ENCODE measurements at places on chromosomes 12 and 14.
A peak's percentile ranks its signal among the peaks of the same experiment; 100 is the strongest.

DNA sequence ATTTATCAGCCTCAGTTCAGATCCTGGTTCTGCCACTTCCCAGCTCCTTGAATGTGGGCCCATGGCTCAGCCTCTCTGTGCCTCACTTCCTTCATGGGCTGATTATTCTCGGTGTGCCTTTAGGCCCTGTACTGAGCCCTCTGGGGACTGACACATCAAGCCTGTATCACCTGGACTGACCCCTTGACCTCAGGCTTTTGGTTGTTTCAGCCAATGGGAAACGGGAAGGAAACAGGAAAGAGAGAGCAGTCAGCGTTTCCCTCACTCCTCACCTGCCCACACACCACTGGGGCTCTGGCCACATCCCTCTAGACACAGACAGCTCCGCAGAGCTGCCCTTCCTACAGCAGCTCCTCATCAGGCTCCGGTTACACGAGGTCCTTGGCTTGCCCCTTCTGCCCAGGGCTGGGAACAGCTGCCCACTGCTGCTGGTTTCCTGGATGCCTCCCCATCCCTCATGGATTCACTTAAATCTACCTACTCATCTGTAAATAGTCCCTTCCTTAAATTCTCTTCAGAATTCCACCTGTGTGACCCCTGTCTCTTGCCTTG is 37.0 kb upstream of the ITPR2 start:
- DNase-seq = no peak

- no peak for DNase-seq
Measured at GRCh38 chr12:105352052-105352451, 21.6 kb downstream of the C12orf75 start.

- DNase-seq = no peak
Measured at GRCh38 chr14:101105045-101105444, 201.5 kb upstream of the RTL1 start.

GRCh38 chr12:119630223-119630780 is 36.7 kb downstream of the TMEM233 start:
- no peak for DNase-seq

- DNase-seq = no peak
Measured at GRCh38 chr12:52234223-52234810, 1.3 kb downstream of the KRT7 start.

GRCh38 chr14:52031781-52032180 is 37.1 kb downstream of the NID2 start:
- DNase-seq = no peak

DNA sequence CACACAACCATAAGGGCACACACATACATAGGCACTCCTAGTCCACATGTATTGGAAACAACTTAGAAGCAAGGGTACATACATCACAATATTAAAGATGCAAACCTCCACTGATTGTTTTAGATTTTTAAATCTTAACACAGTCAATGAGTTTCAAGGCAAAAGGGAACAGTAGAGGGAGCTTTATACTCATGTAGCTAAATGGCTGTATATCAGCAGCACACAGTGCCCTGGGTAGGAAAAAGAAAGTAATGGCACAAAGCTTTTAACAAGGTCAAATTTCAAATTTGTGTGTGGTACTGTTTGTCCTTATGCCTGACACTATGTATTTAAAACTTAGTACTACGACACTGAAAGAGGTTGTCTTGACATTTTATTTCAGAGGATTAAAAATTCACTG is 262.0 kb downstream of the MED13L start:
- DNase-seq = no peak

DNA sequence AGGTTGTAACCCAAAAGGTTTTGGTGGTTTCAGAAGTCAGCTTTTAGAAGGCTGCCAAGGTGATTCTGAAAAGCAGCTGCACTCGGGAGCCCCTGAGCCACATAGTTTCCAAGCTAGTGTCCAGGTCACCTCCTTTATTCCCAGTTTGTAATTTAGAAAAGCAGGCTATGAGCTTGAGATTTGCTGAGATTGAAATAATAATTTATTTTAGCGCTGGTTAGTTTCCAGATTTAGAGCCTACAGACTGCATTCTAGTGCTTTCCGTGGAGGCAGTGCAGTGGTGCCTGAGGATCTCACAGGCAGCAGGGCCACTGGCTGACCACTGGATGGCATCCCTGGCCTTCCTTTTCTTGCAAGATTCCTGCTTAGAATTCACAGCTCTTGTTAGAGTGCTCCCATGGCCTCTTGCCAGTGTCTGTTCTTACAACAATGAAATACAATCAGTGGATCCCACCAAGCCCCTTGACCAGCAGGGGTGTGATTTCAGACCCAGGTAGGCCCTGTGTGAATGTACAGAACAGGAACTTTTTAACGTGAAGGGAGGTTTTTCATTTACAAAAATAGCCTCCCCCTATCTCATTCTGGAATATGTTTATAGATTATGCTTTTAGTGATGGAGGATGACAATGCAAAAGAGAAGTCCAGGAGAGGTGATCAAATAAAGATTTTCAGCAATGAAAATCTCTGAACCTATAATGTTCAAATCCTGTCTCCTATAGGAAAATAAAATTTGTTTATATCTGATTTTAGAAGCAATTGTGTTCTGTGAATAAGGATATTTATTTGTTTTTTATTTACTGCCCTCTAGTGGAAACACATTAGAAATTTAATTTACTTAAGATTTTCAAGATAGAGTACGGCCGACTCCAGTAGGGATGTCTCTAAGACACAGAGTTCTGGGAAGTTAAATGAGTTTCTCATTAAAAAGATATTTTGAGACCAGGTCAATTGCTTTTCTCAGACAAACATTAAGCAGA is 362.1 kb upstream of the STXBP6 start:
- DNase-seq = no peak

GRCh38 chr12:12716793-12717585 is at the start of gene CDKN1B:
CDKN1B (plus strand) TSS chr12:12717368; CDS start chr12:12717840, 472 bp downstream.
- DNase-seq = peak; percentile 56

GRCh38 chr14:104560586-104560945 is 19.0 kb upstream of the C14orf180 start:
- DNase-seq = no peak

- no peak for DNase-seq
Measured at GRCh38 chr12:56431850-56432249, 17.4 kb downstream of the TIMELESS start.

DNA sequence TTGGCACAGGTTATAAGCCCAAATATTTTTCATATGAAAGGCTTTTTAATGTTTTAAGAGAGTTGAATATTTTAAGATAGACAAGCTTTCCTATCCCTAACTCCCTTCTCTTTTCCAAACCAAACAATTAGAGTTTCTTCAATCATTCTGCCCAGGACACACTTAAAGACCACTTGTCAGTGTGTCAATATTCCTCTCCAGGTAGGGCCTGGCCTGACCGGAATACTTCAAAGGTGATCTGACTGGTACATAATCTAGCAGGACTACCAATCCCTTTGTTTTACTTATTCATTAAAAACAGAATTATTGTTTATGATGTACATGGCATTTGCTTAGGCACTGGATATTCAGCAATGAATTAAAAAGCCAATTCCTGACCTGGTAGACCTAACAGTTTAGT is 24.2 kb upstream of the SNRPF start:
- DNase-seq = no peak

DNA sequence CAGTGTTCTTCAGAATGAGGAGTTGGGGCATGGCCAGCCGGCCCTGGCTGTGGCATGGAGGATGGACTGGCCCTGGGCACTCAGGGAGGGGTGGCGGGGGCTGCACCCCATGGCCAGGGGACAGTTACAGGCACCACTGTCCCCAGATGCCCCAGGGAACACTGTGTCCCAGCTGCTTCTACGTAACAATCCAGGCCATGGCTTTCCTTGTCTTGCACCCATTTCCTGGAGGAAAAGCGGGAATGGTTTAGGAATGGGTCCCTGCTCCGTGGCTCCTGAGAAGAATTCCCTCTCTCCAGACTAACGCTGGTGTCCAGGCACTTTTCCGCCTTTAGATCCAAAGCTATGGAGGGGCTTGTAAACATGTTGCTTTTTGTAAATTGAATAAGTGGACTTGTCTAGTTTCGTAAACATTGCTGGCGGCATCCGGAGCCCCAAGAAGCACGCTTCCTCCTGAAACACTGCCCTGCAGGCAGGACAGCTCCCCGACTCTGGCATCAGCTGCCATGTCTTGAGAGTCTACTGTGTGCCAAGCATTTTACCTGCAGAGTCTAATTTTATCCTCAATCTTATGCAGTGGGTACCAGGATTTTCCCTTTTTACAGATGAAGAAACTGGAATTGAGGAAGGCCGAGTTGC is 238.3 kb downstream of the SLC41A2 start:
- no peak for DNase-seq

- no peak for DNase-seq
Measured at GRCh38 chr12:132604151-132604618, 6.2 kb downstream of the LRCOL1 start.

DNA sequence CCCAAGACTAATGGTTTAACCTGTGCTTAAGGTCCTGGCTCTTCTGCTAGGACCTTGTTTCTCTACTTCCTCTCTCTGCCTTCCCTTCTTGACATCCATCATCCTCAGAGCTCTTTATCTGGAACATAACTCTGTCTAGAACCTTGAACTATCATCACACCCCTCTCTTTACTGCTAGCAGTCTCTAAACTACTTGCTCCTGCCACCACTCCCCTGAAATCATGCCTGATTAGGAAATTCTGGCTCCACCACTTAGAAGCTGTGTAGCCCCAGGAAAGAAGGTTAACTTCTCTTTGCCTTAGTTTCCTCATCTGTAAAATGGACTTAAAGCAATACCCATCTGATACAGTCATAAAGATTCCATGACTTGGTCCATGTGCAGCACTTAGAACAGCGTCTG is 9.1 kb downstream of the SLC38A1 start:
- no peak for DNase-seq

DNA sequence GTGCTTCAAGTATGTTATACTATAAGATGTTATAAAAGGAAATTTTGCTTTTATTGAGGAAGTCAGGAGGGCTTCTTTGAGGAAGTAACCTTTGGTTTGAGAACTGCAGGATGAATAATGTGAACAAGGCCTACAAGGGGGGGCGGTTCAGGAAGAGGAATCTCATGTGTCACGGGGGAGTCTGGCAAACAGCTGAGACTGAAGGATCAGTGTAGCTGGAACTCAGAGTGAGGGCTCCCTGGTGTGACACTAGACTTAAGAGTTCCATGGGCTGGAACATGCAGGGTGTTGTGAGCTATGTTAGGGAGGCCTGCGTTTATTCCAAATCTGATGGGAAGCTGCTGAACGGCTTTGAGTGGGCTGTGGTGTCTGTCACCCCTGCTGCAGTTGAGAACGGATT is 62.3 kb downstream of the UNC79 start:
- DNase-seq = no peak

- DNase-seq = no peak
Measured at GRCh38 chr12:24977060-24977459, 28.2 kb upstream of the BCAT1 start.

DNA sequence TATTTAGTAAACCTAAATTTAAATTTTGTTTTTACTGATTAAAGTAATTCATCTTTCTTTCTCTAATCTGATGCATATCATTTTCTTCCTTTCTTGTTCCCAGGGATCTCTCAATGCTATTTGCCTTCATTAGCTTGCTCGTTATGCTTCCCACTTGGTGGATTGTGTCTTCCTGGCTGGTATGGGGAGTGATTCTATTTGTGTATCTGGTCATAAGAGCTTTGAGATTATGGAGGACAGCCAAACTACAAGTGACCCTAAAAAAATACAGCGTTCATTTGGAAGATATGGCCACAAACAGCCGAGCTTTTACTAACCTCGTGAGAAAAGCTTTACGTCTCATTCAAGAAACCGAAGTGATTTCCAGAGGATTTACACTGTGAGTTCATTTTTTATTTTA is 48.6 kb downstream of the VEZT start:
- no peak for DNase-seq

GRCh38 chr12:78269620-78270019 is 438.9 kb downstream of the NAV3 start:
- DNase-seq = no peak

DNA sequence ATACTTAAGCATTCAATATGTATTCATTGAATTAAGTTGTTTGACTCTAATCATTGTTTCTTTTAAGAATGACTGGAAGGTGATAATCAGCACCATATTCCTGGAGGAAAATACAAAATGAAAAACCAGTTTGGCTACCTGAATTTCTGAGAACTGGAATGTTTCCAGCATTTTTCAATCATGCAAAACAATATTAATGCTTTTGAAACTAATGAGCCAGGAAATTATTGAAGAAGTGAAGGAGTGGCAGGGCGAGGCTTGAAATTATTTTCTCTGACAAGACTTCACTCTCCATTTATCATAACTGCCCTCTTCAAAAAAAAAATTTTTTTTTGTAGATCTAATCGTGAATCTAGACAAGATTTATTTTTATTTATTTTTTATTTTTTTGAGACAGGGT is 19.0 kb downstream of the TMEM19 start:
- DNase-seq = no peak

DNA sequence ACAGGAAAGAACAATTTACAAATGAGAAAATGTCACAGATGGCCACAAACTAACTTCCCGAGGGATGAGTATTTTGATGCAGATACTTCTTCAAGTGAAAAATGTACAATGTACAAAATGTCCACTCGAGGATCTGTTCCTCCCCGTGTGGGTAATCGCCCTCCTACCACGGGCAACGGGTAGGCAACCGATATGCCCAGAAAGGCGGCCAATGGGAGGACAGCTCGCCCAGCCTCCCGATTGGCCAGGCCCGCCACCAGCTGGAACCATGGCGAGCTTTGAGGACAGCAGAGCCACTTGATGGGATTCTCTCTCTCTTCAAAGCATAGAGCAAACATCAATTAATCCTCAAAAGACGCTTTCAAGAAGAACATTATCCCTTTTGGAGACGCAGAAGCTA is 42.3 kb downstream of the DPF3 start:
- DNase-seq = no peak

DNA sequence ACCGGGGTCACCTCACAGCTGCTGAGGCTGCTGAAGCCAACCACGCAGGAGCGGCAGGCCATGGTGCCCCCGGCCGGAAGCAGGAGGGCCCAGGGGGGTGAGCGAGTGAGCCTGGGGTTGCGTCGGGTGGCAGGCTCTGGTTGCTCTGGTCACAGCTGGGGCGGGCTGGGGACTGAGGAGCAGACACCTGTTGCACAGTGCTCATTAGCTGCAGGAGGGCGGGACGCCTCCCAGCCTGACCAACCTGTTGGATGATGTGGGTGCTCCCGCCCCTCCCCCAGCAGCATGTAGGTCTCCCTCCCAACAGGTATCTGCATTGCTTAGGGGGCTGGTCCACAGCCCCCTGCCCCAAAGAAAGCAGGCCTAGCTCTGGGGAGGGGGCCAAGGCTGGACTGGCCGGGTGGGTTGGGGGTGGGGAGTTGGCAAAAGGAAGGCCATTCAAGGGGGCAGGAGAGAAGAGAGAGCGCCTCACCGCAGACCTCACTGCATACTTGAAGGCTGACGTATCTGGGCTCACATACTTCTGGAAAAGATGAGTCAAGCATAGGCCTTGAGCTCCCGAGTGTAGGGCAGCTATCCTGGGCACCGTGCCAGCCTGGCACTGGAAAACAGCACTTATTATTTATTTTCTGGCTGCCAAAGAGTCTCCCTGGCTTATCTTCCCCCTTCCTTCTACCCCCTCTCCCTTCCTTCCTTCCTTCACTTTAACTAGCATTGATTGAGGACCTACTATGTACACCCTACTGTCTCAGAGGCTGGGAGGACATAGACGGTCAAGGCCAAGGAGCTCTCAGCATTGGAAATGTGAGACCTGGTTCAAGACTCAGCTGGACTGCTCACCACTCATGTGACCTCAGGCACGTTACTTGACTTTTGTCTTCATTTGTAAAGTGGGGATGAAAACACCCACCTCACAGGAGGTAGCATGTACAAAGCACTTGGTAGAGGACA is at the start of gene KRT80:
Gene KRT80, minus strand, starts transcription at position 174 of the 951 bp plus-strand sequence. Its CDS starts 112 bp downstream, at position 62.
- no peak for DNase-seq

Measured in activated naive CD4-positive, alpha-beta T cell (primary cell).